CD4-positive, alpha-beta T cell treated with Interleukin-15 for 4 hours (primary cell): ENCODE measurements at places on chromosomes 16 and 17.

GRCh38 chr16:64381979-64382378, 739.9 kb downstream of the CDH11 start:
- DNase-seq = no peak

GRCh38 chr16:995087-995486, 13.5 kb downstream of the SOX8 start:
- no peak for DNase-seq

DNA sequence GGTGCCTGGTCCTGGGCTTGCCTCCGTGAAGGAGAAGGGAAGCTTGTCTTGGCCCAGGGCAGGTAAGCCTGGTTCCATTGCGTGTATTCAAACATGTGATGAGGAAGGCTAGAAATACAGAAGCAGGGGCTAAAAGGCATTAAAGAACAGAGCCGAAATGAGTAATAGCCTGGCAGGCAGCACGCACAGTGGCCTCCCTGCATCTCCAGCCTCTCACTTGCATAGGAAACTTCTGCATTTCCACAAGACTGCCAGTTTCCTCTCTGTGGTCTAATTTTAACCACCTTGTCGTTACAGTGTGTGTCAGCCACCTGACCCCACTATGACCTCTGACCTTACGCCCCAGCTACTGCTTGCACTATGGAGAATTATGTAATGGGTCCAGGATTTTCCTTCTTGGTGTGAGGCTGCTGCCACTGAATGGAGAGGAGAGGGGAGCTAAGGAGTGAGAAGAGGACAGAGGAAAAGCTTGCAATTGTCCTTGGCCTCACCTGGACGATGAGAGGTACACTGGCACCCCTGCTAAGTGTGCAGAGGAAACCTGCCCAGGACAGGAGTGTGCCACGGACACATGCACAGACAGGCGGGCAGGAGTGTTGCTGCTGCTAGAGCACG, 32.8 kb downstream of the HIC1 start:
- DNase-seq = peak; percentile 40

DNA sequence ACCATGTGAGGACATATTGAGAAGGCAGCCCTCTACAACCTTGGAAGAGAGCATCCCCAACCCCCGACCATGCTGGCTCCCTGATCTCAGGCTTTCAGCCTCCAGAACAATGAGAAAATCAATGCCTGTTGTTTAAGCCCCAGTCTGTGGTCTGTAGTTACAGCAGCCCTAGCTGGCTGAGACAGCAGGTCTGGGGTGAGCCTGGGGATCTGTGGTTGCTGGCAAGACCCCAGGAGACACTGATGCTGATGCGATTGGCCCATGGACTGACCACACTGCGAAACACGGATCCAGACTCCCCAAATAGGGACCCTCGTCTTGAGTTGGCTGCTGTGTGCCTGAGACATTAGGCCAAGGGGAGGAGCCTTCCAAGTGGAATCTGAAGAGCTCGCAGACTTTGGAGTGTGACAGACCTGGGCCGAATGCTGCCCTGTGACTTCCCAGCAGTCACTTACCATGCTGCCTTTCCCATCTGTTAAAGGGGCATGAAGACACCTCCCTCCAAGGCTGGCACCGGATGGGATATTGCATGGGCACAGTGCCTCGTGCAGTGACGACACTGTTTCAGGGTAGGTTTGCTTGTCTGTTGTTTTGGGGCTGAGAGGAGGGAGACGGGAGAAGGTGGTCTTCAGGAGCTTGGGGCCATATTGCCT, 147.8 kb upstream of the RPL38 start:
- DNase-seq = no peak
